ENCODE measurements at places on chromosomes 7 and 10.

- DNase-seq, result no peak
These were observed 454.2 kb upstream of the AKR1E2 start for GRCh38 chr10:4371691-4372295.

DNA sequence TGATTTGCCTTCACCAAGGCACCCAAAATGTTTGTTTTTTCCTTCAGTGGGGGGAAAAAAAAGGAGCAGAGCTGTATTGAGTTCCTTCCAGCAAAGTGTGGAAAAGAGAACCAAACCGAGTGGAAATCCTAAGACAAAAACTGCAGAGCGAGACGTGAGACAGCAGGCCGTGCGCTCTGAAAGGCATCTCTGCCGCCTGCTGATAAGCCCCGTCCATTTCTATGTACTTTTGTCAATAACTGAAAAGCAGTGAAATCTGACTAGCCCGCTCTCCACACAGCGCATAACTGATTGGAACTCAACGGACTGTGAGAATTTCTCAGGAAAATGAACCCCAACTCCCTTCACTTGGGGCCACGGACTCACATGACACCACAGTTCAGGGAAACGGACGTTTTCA, 83.2 kb downstream of the COBL start:
- no peak for DNase-seq

DNA sequence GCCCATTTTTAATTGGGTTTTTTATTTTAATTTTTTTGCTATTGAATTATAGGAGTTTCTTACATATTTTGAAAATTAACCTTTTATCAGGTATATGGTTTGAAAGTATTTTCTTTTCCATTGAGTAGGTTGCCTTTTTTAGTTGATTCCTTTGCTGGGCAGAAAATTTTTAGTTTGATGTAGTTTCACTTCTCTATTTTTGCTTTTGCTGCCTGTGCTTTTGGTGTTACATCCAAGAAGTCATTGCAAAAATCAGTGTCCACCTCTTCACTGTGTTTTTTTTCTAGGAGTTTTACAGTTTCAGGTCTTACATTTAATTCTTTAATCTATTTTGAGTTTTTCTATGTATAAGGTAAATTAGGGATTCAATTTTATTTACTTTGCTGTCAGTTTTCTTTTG, 129.8 kb upstream of the FERD3L start:
- no peak for DNase-seq

GRCh38 chr7:114158275-114158674, 239.5 kb upstream of the PPP1R3A start:
- no peak for DNase-seq

DNA sequence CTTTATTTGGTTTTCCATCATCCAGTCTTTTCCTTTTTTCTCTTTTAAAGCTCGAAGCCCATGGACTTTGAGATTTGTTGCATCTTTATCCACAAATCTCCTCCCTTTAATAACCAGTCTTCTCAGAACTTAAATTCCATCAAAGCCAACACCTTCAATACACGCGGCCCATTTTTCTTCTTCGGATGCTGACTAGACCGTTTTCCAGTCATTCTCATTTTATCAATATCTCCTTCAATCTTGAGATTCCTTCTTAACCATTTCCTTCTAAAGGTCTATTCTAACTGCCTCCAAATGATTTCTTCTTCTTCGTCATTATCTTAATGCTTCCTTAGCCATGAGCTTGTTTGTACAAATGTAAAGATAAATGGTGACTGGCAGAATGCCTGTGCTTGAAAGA, 173.5 kb downstream of the BAMBI start:
- DNase-seq, result no peak

- DNase-seq, result no peak
These were observed 41.4 kb downstream of the GSDME start for GRCh38 chr7:24715661-24716479.

GRCh38 chr7:22216832-22217475, 140.0 kb downstream of the RAPGEF5 start:
- no peak for DNase-seq

GRCh38 chr10:100816671-100817070, 71.3 kb downstream of the PAX2 start:
- no peak for DNase-seq

DNA sequence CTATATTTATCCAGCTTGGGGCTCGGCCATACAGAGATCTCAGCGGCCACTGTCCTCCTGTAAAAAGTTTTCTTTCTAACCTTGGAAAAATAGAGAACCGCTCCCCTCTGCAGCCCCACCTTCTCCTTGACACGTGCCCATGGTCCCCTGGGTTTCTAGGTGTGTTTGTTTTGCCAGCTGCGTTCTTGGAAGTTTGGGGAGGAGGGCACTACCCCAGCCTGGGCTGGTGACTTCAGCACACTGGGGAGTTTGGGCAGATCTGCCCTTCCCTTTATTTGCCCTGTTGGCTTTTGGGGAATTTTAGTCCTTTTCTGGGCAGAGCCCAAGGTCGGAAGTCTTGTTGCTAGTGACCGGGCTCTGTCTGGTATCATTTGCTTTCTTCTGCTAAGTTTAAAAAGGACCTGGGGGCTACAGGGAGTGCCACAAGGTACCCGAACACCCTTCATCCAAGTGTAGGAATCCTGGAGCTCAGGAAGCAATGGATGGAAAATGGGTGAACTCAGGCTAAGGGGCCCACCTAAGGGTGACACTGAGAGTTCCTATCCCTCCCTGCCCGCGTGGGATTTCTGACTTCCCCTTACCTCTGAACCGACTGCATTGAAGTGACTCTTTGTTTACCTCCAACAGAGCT, 1.7 kb downstream of the ADAMTS14 start:
- no peak for DNase-seq

- DNase-seq, result no peak
These were observed 110.7 kb downstream of the FRMD4A start for GRCh38 chr10:14220026-14220425.

DNA sequence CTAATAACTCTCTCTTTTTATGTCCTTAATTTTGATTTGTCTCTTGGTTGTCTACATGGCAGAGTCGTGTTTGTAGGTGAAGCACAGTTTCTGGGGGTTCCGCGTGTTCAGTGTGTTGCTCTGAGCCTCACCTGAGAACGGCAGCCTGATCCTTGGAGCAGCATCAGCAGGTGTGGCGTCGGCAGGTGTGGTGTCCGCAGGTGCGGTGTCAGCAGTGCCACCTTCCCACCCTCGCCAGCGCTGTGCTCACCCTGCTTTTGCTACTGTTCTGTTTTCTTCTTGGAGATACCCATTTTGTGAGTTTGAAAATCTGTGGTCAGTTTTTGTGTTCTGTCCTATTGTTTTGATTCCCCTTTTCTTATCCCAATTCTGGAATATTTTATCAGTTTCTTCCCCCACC, 406.6 kb downstream of the GLRX3 start:
- no peak for DNase-seq

- no peak for DNase-seq
These were observed 25.4 kb downstream of the FBH1 start for GRCh38 chr10:5915451-5915850.

- no peak for DNase-seq
These were observed 312.5 kb downstream of the PPP1R3A start for GRCh38 chr7:113606325-113606724.

GRCh38 chr10:4227586-4227985, 442.6 kb upstream of the KLF6 start:
- no peak for DNase-seq

DNA sequence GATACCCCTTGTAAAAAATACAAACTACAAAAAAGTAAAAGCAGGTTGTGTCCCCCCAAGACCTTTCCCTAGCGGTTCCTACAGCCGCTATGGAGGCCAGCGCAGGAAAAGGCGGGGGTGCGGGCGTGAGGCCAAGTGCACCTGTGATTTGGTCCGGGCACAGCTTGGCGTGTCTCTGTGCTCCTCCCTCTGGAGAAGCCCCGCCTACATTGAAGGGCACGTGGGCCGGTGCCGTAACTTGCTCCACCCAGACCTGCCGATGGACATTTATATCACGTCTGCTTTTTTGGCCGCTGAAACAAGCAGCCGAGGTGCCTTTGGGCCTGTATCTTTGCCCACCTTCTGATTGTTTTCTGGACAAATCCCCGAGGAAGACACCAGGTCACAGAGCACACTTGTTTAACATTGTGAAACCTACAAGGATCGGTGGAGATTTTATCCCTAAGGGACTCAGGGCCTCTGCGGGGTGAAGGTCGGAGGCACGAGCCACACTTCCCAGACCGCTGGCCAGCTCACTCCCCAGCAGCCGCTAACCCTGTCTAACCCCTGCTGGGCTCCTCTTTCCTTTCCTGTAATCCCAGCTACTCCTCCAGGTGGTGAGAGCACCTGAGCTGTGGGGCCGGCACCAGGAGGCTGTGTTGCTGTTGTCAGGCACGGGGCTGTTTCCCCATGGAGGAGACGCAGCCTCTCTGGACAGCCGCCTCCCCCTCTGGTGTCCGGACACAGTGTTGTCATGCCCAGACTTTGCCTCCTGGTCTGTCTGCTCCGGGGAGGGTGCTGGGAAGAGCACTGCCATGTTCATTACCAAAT, 18.8 kb upstream of the INPP5A start:
- DNase-seq, result no peak

GRCh38 chr7:37287131-37287855, 161.4 kb downstream of the ELMO1 start:
- no peak for DNase-seq

DNA sequence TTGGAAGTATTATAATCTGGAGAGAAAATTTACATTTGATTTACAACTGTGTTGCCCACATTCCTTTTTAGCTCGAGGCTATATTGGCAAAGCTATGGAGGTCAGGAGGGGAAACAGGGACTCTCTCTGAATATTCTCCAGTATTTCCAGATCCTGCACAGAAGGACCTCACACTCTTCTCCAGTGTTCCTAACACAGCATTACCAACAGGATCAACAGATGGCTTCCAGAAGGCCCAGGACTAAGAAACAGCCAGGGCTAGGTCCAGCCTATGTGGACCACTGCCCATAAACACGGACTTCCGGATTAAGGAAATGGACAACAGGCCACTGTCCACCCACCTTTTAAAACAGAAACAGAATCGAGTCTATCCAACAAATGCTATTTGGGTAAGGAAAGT, 65.3 kb downstream of the CHCHD3 start:
- no peak for DNase-seq

- no peak for DNase-seq
These were observed 133.7 kb downstream of the LHPP start for GRCh38 chr10:124595143-124595883.

DNA sequence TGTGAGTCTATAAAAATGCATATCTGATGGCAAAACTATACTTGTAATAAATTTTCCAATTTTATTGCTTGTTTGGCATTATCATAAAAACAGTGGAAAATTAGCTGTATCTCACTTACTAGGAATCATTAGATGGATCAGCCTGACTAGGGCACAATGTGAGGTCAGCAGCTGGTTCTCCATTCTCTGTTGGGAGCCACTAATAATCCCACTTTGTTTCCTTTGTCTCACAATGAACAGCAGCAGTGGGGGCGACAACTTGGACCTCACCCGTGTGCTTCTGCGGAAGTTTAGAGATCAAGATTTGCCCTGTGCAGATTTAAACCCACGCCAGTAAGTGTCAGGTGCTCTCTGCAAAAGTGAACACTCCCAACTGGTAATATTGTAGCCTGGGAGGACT, 295.5 kb downstream of the ABCA13 start:
- no peak for DNase-seq

DNA sequence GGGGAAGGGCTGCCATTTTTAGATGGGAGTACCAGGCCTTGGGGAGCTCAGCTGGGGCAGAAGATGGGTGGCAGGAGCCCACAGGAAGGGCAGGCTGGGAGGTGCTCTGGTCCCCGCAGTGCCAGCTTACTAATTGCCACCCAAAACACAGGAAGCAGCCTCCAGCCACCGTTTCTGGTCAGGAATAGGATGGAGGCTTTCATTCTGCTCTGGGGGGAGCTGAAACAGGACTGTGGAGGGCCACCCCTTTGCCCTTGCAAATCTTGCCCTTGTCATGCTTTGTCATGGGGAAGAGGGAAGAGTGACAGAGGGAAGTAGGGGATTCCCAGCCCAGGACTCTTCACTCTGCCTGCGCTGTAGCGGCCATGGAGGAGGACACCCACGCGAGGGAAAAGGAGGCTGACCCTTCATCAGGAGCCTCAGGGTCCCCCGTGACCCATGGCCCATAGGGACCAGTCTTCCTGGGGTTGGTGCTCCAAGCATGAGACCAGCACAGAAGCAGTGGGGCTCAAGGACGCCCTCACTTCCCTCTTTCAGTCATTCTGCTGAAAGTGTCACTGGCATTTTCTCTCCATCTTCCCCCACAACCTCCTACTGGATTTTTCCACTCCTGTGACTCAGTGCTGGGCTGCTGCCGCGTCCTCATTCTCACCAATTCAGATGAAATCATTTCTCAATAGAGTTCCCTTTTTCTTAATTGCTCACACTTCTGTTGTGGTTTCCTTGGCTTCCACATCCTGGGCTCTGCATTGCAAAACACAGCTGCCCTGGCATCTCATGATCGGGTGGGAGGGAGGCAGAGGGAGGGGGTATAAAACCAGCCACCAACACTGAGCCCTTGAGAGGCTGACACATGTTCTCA, 61.9 kb downstream of the MKI67 start:
- peak; percentile 48 for DNase-seq

DNA sequence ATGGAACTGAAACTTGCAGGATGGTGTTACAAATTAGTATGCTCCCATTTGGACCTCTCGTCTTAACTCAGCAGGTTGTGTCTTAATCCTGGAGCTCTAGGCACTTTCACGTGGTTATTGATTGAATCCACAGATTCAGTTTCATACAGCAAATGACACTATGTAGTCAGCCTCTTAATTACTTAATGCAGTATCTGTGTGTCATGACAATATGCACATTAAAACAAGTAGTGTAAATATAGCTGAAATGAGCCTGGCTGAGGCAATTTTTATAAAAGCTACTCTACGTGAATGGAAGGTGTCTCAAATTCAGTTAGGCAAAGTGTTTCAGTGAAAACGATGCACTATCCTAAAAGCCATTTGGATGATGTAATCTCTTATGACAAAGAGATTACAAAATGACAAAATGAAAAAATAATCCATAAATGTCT, 86.8 kb downstream of the CD36 start:
- DNase-seq, result no peak

- no peak for DNase-seq
These were observed 32.7 kb upstream of the RASGEF1A start for GRCh38 chr10:43299579-43299978.

DNA sequence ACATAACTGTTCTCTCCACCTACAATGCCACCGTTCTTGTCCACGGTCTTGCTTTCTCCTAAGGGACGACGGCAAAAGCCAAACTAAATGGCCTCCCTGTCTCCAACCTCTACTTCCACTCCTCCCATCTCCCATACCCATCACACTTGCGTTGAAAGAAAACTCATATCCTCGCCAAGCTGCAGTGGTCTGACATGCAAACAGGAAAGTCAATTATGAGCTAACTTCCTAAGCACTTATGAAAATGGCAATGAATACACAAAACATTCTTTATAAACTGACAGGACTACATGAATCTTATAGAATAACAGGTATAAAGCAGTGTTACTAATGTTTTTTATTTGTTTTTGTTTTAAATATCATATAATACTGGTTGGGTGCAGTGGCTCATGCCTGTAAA, 46.4 kb downstream of the TYW1B start:
- DNase-seq, result no peak

- DNase-seq, result no peak
These were observed 12.2 kb downstream of the AQP1 start for GRCh38 chr7:30923774-30924413.

DNA sequence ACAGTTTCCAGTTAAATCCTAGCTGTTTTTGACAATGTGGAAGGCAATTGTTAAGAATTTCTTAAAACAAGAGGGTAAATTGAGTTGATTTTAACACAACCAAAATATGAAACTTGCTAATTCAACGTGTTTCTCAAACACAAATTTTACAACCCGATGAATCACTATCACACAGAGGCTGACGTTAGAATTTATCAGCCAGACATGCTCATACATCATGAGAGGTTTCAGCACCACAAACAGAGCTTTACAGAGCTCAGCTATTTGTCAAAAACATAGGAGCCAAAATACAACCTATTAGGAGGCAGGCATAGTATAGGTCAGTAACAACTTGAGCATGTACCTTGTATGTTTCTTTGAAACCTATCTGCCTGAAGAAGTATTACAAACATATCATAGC, 36.1 kb downstream of the LRRN3 start:
- no peak for DNase-seq

All from activated T-helper 1 cell treated with Interleukin-2 at 50 U/mL for 16 hours (primary cell).